ENCODE measurements at places on chromosomes 1 and 21.

- DNase-seq: no peak
Measured at GRCh38 chr1:41371630-41372599, 10.7 kb downstream of the FOXO6 start.

GRCh38 chr1:112956544-112957132, 642 bp upstream of the SLC16A1 start:
- DNase-seq: no peak

DNA sequence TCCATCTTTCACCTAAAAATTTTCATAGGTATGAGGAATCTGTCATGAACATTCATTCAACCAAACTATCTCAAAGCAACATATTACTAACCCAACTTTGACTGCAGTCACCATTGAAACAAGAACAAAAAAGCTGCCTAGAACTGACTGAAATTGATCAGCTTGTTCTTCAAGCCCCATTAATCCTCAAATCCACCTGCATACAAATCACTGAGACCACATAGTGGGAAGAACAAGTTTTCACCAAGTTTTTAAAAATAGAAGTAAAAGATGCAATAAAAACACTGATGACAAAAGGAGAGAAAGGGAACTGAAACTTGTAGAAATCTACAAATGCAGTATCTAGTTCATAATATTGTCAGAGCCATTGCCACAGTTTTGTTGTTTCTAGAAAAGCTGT, 6.1 kb downstream of the SORT1 start:
- no peak for DNase-seq

- no peak for DNase-seq
Measured at GRCh38 chr1:31647106-31647505, 2.4 kb upstream of the PEF1 start.

- no peak for DNase-seq
Measured at GRCh38 chr1:177800400-177801088, 169.3 kb downstream of the SEC16B start.

GRCh38 chr1:18938008-18938706, 18.3 kb downstream of the IFFO2 start:
- no peak for DNase-seq

DNA sequence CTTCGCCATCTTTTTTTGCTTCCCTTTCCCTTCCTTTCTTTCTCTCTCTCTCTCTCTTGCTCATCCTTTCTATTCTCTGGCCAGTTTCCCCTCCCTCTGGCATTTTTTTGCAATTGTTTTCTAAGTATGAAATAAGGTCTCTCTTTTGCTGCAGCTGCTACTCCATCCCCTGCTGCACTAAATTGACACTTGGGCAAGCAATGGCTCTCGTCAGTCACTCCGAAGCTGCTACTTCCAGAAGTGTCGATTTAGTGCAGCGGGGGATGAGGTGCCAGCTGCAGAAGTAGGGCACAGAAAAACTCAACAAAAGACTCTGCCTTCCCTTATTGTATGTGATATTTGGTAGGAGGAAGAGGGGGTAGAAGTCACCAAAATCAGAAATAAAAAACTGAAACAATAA, 642.3 kb downstream of the RWDD3 start:
- DNase-seq: no peak

DNA sequence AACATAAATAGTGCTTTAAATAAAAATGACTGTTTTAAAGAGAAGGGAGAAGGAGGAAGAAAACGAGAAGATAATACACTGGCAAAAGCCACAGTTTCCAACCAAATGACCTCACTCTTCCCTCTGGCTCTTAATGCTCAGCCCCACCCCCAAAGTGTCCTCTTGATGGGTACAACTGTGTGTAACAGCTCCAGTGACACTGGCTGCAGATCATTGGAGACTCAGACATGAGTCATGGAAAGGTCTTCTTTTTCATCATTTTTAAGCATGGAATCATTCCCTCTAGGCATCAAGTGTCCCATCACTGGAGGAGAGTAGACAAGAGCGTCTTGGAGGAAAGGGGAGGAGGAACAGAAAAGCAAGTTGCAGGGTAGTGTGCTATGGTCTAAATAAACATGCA, 333.0 kb downstream of the PAPPA2 start:
- no peak for DNase-seq

GRCh38 chr1:205047764-205048231, 4.8 kb downstream of the CNTN2 start:
- DNase-seq: no peak

DNA sequence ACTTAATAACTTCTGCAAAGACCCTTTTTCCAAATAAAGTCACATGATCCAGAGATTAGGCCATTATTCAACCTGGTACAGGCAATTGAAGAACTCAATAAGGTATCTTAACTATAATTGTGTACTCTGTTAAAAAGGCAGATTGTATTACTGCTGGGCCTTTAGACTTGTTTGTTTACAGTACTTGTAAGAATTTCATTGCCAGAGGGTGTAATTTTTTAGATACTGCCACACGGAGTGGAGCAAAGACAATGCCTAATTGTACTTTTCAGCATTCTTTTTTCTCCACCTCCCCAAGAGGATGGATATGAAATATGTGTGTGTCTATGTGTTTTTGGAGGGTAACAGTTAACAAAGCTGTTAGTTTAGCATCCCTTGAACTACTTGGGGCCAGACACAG, 47.5 kb downstream of the HUNK start:
- no peak for DNase-seq

DNA sequence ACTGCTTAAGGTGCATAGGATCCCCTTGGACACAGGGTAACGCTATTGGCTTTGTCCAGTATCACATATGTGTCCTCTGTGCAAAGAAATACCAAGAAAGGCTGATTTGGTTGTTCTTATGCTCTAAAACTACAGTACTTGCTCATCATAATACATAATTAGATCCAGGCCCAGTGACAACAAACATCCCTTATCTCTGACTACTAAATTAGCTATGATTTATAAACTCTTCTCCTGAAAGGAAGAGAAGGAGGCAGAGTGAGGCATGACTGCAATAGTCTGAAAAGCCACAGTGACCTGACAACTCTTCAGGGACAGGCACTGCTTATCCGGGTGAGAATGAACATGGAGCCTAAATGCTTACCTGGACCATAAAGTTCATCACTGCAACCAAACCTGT, 30.7 kb downstream of the MGST3 start:
- DNase-seq: no peak

- DNase-seq: no peak
Measured at GRCh38 chr21:42331660-42332059, 16.5 kb upstream of the TFF3 start.

- DNase-seq: no peak
Measured at GRCh38 chr1:245091171-245091621, 63.6 kb upstream of the KIF26B start.

DNA sequence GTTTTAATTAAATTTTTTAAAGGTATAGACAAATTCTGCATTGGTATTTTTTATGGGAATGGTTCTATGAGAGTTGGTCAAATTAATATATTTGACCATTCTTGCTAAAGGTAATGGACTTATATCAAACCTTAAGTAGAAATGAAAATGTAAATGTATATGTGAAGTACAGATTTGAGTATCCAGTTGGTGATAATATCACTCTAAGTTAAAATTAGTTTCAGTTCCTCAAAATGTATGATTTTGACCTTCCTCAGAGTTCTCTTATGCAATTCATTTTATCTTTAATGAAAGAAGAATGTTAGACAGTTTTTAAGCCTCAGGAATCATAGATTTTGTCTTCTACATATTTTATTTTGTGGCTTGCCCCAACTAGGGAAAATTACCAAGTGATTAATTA, 1291.5 kb upstream of the B3GALT2 start:
- no peak for DNase-seq

DNA sequence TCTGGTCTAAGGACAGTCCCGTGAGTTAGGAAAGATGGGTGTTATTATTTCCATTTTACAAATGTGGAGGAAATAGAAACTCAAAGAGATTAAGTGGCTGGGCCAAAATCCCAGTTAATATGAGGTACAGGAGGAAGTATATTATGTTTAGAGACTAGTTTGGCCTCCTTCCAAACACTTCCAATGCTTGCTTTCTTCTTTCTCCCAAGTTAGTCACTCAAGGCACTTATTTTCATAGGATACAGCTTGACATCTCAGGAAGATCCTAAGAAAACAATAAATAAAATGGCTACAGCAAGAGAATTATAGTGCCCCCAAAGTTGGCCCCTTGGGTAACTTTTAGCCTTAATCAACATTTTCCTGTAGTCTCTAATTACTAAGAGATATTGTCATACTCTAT, 47.5 kb upstream of the IPO9 start:
- DNase-seq: no peak

DNA sequence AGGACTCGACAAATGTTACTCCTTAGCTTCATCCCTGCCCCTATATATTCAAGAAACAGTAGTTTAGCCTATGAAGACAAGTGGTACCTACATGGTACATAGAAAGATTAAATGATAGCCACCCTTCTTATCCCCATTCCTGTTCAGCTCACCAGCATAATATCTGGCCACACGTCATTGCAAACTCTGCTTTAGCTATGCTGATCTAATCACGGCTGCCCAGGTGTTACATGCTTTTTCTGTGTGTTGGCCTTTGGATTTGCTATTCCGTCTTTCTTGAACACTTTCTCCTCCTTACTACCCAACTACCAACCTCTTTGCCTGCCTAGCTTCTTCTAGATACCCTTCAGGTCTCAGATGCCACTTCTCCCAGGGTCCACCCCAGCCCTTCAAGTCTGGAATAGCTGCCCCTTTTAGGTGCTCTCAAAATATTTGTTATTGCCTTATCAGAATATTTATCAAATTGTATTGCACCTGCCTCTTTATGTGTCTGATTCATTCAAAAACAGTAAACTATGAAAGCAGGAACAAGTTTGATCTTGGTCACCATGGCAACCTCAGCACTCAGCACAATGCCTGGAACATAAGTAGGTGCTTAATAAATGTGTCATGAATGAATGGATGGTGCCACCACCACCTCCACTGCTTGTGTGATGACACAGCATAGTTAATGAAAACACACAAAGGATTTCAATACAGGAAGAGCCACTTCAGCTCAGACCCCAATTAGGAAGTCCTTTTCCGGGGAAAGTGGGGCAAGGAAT, 11.4 kb upstream of the DNASE2B start:
- DNase-seq: no peak

DNA sequence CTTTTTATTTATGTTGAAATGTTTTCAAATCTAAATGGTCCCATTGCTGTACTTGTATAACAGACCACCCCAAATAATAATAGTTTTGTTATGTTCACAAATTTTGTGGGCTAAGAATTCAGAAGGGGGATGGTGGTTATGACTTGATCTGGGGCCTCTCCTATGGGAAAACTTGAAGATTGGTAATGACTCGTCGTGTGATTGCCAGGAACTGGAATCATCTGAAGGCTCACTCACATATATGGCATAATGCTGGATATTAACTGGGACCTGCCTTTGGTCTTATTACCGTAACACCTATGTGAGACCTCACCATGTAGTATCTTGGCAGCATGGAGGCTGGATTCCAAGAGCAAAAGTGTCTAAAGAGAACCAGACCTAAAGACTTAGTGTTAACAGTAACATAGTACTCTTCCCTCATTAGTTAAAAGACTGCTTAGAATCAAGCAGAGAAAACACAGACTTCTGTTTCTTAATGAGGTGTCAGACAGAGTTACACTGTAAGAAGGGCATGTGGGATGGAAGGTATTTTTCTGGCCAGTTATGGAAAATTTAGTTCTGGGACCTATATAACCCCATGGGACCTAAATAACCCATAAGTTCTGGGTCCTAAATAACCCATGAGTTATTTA, 11.9 kb downstream of the LYPLAL1 start:
- DNase-seq: no peak

GRCh38 chr1:245953876-245954660, 553.0 kb downstream of the SMYD3 start:
- DNase-seq: no peak

GRCh38 chr1:162877412-162877811, 16.4 kb upstream of the CCDC190 start:
- no peak for DNase-seq

GRCh38 chr1:230086151-230086550, 19.1 kb downstream of the GALNT2 start:
- DNase-seq: no peak

- DNase-seq: no peak
Measured at GRCh38 chr1:165884690-165885304, 57.4 kb downstream of the UCK2 start.

GRCh38 chr1:183832459-183832858, 27.5 kb downstream of the RGL1 start:
- DNase-seq: no peak

- DNase-seq: no peak
Measured at GRCh38 chr1:54001591-54001990, 16.4 kb downstream of the LDLRAD1 start.

- no peak for DNase-seq
Measured at GRCh38 chr1:151718666-151719065, 2.1 kb upstream of the CELF3 start.

GRCh38 chr1:34049994-34050393, 115.0 kb downstream of the CSMD2 start:
- DNase-seq: no peak
